ENCODE measurements at places on chromosomes 6 and 20. TPM values are rescaled to one million over a fixed set of nuclear protein-coding genes. Genes with fewer than 3 reads are reported as not detected.

- DNase-seq: no peak
These were observed 40.7 kb downstream of the CPXM1 start for GRCh38 chr20:2759603-2760296.

- DNase-seq: no peak
These were observed 12.0 kb upstream of the CCDC170 start for GRCh38 chr6:151481786-151482185.

Gene SPDEF
- 2.2 TPM for polyA plus RNA-seq

Gene SPEF1
- 1.4 TPM for polyA plus RNA-seq

DNA sequence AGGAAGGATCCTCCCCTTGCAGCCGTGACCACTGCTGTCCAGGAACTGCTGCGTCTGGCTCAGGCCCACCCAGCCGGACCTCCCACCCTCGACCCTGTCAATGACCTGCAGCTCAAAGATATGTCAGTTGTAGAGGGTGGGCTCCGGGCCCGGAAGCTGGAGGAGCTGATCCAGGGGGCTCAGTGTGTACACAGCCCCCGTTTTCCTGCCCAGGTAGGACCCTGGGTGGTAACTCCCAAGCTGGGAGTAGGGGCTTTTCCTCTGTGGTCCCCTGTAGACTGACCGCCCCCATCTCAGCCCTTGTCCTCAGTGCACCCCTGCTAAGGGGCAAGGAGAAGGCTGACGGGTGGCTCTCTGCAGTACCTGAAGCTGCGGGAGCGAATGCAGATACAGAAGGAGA lies 3.6 kb downstream of the DXO start:
- DNase-seq: no peak

GRCh38 chr20:64146301-64146935 lies 17.8 kb upstream of the MYT1 start:
- DNase-seq: no peak

DNA sequence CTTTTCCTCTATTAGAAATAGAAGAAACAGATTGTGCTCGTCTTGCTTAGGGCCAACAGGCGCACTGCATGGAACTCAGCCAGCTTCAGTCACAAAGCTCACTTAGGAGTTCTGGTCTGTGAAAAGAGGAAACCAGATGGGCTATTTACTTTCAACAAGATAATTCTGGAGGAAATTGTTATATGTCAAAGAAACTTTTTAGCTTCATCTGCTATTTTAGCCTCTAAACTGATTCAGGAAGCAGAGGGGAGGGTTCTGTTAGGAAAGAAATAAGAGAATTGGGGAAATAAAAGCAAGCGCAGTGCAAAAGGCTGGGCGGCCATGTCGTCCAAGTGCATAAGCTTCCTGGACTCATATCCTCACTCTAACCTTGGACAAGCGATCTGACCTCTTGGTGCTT lies 21.3 kb downstream of the PRKN start:
- DNase-seq: no peak

Gene HCRTR2
- polyA plus RNA-seq: not detected

DNA sequence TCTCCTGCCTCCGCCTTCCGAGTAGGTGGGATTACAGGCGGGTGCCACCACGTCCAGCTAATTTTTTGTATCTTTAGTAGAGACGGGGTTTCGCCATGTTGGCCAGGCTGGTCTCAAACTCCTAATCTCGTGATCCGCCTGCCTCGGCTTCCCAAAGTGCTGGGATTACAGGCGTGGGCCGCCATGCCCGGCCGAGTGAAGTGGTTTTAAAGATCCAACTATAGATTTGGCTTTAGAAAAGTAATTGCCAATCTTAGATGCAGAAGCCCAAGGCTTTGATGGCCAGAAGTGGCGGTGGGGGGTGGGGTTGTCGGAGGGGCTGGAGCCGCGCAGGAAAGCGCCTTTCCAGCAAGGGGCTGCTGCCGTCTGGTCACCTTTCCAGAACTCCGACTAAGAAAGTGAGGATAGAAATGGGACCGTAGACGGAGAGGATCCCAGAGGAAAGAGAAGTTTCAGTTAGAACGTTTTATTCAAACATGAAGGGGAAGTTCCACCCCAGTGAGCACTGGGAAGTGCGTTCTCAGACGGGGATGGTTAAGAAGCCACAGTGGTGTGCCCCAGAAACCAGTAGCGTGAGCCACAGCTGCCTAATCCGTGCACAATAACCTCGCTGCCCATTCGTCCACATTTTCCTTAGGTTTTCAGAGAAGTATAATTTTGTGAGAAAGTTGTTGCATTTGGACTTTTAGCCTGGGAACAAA lies 69.7 kb downstream of the DLL1 start:
- peak; percentile 15 for DNase-seq

Gene ANKRD66
- not detected for polyA plus RNA-seq

GRCh38 chr6:45742591-45742990 lies 273.1 kb downstream of the CLIC5 start:
- no peak for DNase-seq

- DNase-seq: no peak
These were observed 138.1 kb downstream of the ATXN1 start for GRCh38 chr6:16623029-16623653.

- no peak for DNase-seq
These were observed 562 bp downstream of the MOCS1 start for GRCh38 chr6:39933669-39934130.

Gene F13A1
- polyA plus RNA-seq: not detected

Gene RBBP8NL
- not detected for polyA plus RNA-seq

DNA sequence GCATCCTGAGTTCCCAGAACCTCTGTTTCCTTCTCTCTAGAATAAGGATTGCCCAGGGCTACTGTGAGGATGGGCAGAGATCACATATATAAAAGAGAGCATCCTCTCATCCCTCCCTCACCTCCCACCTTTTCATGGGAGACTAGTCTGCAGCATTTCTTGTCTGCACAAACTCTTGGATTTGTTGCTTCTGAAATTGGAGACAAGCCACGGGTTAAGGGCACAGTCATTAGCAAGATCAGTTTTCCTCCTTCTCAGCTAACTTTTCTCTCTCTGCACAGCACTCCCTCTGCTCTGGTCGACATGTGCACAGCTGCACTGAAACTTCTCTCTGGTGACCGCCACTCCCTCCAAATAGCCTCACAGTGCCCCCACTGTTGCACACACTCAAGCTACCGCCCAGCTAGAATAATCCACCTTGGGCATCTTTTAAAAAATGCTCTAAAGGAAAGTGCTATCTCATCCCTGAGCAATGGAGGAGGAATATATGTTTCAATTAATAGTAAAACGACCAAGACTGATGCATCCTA lies 50.9 kb upstream of the DUSP22 start:
- no peak for DNase-seq

DNA sequence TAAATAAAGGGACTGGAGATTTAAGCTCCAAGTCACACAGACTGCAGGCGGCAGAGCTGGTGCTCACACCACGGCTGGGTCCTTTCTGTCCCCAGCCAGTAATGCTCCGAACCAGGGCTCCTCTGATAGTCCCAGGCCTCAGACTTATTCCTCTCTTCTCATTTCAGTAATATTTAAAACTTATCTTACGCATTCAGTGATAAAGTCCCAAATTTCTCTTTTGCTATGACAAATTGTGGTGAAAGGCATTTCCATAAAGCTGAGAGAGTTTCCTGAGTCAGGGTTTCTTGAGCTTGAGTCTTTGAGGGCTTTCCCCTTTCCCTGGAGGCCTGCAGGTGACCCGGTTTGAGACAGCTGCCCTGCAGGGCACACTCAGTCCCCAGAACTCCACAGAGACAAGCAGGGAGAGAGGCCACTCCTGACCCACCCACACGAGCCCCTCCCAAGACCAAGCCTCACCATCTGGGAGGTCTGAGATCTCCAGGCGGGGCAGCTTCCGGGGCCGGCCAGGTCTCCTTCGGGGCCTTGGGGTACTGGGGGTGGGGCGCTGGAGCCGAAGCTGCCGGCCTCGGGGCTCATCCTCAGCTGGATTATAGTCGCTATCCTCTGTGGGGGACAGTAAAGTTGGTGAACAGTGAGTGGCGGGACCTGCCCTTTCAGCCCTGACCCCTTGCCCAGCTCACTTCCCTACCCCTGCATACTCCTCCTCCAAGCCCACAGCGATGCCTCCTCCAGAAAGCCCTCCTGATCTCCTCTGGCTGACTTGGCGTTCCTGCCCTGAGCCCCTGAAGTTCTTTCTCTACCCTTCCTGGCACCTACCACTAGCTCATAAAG lies 6.6 kb downstream of the ZNF335 start:
- DNase-seq: no peak

DNA sequence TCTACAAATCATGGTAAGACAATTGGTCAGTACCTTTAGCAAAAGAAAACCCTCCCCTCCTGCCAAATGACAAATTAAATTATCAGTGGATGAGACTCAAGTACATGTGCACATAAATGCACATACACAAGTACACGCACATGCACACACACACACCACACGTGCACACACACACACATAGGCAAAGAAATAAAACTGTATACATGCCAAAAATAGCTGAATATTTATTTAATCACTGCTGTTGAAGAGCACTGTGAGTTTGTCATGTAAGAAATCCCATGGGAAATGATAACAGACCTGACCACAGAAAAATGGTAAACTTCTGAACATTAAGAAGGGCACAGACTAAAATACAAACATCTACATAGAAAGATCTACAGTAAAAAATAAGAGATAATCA lies 46.6 kb upstream of the TNFAIP3 start:
- DNase-seq: no peak

Gene LY6G6D
- polyA plus RNA-seq: not detected

DNA sequence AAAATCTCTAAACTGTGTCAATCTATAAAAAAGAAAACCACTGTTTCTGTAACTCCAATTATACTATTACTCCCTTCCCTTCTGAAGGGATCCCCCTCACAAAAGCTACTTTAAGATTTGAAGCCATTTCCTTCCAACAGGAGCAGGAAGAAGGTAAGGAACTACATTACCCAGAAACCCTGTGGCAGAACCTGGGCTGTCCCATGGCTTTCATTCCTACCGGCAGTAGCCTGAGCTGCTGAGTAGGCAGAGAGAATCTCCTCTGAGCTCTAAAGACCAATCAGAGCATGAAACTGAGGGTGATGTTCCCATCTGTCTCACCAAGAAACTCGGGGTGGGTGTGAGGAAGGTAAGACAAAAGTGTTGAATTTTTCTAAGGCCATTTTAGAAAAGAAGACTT lies 108.0 kb upstream of the LRFN2 start:
- DNase-seq: no peak

GRCh38 chr20:51750037-51750769 lies 18.0 kb downstream of the ATP9A start:
- DNase-seq: peak; percentile 93

DNA sequence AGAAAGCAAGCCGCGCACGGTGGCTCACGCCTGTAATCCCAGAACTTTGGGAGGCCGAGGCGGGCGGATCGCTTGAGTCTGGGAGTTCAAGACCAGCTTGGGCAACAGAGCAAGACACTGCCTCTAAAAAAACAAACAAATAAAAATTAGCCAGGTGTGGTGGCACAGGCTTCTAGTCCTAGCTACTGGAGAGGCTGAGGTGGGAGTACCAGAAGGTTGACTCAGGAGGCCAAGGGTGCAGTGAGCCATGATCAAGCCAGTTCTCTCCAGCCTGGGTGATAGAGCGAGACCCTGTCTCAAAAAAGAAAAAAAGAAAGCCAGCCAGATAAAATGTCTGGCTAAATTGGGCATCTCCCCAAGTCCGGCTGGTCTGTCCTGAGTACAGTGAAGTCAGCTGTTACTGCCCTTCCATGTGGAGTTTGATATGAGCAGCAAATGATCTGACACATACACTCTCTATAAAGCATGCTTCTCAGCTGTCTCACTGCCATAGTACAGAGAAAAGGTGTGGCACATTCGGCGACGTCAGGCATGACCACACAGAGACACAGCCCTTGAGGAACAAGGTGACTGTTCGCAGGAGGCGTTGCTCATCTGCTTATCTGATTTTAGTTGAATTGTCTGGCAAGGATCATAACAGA lies 13.0 kb downstream of the CD83 start:
- no peak for DNase-seq

DNA sequence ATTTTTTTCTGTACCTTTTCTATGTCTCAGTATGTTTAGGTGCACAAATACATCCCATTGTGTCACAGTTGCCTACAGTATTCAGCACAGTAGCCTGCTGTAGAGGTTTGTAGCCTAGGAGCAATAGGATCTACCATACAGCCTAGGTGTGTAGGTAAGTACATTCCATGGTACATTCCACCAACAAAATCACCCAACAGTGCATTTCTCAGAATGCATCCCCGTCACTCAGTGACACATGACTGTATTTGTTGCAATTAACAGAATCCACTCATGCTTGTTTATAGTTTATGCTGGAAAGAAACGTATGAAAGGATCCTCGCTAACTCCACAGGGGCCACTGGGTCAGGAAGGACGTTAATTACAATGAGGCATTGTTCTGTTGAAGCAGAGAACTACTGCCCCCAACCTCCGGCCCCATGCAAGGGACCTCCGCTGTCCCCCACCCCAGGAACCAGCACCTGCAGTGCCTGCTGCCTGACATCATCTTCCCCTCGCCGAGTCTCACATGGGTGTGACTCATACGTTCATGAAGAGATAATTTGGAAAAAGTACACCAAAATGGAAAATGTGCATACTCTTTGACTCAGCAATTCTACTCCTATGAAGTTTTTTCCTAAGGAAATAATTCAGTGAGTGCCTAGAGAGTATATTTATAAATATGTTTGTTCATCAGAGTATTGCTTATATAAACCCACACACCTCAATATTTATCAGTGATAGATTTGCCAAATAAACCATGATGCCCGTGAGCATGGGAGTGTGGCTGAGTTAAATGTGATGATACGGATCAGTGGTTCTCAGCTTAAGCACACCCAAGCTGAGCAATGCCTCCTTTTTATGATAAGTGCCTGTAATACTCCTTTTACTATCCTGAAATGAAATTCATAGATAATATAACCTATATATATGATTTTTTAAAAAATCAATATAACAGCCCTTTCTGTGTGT lies 156.4 kb upstream of the ECI2 start:
- no peak for DNase-seq

Gene GHRH
- not detected for polyA plus RNA-seq

GRCh38 chr6:130027948-130028347 lies 9.6 kb downstream of the L3MBTL3 start:
- DNase-seq: no peak

- peak; percentile 19 for DNase-seq
These were observed 71.3 kb upstream of the SLC2A12 start for GRCh38 chr6:134123666-134124208.

Gene HLA-DOB
- 0.07 TPM for polyA plus RNA-seq

GRCh38 chr6:111808493-111808892 lies 64.8 kb downstream of the FYN start:
- DNase-seq: no peak

GRCh38 chr6:15769511-15770018 lies 106.7 kb upstream of the DTNBP1 start:
- no peak for DNase-seq

GRCh38 chr6:27994616-27995015 lies 37.6 kb downstream of the OR2B6 start:
- no peak for DNase-seq

DNA sequence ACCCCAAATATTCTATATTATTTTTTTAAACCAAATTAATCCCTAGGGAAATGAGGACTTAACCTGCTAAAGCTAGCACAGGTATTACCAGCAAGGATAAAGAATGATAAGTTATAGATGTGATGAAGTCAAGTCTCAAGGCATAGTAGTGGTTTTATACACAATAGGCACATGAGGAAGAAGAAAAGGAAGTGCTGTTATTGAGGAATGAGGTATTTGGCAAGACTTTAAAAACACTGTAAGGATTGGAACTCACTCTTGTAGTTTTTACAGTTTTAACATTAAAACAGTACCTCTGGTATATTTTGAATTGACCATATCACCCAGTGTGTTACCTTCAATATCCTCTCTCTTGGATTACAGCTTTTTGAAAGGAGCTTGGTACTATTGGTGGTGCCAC lies 54.6 kb downstream of the PHF3 start:
- no peak for DNase-seq
